ENCODE measurements at places on chromosomes 5 and 9. TPM values are rescaled to one million over a fixed set of nuclear protein-coding genes. Genes with fewer than 3 reads are reported as not detected.

- no peak for DNase-seq
Observed at GRCh38 chr5:97151370-97151769, 9.0 kb upstream of the LIX1 start.

DNA sequence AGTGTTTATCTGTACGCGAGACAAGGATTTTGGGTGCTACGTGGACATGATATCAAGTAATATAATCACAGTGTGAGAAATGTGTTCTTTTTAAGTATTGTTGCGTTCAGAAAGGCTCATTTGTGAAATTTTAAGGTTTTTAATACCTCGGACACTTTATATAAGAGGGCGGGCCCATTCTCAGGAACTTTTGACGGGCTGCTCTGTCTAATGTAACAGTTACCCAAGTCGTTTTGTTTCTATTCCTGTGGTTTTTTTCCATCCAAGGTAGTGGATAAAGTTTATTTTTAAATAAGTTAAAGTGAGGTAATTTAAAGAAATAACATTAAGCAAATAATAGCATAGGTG, 525 bp downstream of the SRP19 start:
- DNase-seq = no peak

DNA sequence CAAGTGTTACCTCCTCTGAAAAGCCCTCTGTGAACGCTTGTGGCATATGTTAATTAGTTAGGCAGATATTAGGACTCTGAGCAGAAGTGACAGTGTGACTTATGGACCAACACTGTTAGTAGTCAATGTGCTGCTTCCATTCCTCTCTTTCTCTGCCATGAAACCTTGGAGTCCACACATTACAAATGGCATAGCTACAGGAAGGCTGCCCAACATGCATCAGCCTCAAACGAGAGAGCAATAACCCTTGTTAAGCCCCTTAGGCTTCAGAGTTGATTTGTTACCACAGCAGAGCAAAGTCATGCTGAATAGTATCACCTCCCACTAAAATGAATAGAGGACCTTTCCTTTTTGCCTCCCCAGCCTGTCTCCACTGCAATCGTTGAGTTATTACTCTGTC, 397.7 kb upstream of the SMARCA2 start:
- DNase-seq = no peak

DNA sequence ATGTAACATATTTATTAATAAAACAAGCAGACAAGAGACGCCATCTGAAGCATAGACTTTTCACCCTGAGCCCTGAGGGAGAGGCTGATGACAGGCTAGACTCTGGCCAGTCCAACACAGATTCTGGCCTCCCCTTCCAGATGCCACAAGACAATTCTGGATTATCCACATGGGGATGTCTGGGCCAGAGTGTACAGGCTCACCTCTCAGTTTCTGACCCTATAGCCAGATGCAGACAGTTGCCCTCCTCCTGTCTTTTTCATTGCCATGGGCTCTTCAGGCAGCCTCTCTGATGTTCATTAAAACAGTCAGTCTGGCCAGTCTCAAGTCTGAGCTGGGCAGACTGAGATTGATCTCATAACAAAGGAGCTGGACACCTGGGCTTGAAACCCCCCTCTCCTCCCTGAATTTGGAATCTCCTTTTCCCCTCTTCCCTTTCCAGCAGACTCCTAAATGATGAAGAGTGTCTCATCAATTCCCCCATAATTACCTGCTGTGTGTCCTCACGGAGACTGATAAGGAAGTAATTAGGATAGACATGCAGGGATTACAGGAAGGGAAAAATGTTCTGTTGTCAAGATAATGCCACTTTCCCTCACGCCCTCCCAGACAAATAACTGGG, 89.6 kb downstream of the ASTN2 start:
- no peak for DNase-seq

DNA sequence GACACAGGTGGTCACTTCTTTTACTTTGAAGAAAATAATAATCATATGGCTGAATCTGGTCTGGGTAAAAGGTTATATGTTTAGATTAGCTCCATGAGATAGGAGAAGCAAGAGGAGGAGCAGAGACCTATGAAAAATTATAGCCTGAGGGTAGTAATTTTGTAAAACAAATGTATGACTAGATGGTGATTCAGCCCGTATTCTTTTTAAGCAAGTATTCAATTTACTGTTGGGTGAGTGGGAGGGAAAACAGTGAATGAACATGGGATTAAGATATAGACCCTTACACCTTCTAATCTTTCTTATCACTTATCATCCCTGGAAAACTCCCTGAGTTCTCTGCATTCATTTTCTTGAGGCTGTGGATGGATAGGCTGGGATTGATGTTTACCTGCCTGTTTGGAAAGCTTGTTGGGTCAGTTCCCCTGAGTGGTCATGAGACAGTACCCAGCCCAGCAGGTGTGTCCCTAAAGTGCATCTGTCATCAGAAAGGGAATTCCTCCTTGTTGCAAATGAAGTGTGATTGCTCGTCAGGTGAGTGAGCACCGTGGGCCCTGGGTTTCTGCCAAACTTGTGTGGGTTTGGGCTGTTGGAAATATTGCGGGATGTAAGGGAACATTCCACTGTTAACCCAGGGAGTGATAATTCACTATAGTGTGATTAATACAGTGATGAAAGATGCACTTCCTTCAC, 101.2 kb upstream of the GDNF start:
- no peak for DNase-seq

Gene TAF11L7
- not detected for total RNA-seq

Gene PFN3
- not detected for total RNA-seq
